ENCODE measurements at places on chromosomes 7 and 10.

GRCh38 chr7:17307558-17307957, 9.1 kb downstream of the AHR start:
- DNase-seq: no peak

- DNase-seq: no peak
Observed at GRCh38 chr10:2119316-2119715, 382.0 kb upstream of the ADARB2 start.

- DNase-seq: no peak
Observed at GRCh38 chr10:115762029-115762428, 511.0 kb downstream of the GFRA1 start.

DNA sequence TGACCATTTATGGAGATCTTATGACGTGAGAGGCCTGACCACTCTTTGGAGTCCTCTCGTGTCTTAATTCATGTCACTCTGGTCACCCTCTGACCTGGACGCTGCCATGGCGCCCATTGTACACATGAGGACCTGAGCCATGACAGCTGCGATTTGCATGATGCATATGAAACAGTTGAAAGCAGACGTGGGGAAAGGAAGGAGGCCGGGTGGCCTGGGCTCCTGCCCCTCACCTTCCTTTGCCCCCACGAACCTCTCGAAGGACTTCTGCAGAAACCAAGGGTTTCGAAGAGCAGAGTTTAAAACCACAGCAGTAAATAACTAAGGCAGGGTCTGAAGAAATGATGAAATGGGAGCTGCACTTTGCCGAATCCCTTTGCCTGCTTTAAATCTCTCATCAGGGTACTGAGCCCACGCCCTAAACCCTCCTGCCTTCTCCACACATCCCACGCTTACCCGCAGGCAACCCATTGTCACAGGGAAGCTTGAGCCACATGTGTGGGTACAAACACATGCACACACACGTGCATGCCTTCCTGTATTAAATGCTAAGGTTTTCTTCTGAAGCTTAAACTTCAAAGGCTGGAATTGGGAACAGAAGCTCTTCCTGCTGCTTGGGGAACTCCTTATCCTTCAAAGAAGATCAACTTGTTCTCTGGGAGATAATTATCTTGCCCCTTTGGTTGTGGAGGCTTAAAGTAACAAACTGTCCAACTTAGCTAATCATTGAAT, 11.7 kb upstream of the CALML3 start:
- no peak for DNase-seq

DNA sequence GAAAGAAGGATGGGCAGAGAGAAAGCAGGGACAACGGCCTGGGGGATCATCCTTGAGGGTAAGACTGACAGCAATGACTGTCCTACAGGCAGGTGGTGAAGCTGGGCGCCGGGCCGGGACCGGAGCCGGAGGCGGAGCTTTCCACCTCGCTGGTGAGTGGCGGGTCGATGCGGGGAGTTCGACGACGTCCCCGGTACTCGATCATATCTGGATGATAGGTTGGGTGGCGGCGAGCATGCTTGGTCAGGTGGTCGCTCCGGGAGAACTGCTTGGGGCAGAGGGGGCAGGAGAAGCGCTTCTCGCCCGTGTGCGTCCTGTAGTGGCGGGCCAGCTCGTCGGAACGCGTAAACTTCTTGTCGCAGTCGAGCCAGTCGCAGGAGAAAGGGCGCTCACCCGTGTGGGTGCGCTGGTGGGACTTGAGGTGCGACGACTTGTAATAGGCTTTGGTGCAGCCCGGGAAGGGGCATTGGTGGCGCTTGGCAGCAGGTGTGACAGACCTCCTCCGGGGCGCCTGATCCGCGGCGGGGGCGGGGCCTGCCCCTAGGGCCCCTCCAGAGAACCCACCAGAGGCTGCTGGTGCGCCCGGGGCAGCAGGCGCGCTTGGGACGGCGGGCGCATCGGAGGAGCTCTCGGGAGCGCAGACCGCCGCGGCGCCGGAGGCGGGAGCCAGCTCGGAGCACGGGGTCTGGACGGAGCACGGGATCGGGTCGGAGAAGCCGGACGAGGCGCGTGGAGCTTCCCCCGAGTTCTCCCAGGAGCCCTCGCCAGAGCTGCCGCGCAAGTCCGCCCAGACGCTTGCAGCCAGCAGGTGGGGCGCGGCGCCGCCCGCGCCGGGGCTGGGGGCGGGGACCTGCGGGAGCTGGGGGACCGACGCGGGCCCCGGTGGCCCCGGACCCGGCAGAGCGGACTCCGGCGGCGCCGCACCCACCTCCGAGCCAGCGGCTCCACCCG, 752 bp downstream of the KLF14 start:
- DNase-seq: no peak

DNA sequence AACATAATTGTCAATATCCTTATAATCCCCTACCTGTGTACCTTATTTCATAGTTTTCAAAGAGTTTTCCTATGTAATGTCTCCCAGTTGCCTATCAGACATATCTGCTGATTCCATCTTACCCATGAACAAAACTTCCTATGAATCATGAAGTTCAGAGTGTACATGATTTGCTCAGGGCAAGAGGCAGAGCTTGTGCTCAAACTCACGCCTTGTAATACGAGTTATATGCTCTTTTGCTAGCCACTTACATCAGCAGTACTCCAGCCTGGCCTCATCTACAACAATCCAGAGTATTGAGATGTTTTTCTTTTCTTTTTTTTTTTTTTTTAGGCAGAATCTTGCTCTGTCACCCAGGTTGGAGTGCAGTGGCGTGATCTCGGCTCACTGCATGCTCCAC, 11.8 kb downstream of the PKD2L1 start:
- DNase-seq: no peak

DNA sequence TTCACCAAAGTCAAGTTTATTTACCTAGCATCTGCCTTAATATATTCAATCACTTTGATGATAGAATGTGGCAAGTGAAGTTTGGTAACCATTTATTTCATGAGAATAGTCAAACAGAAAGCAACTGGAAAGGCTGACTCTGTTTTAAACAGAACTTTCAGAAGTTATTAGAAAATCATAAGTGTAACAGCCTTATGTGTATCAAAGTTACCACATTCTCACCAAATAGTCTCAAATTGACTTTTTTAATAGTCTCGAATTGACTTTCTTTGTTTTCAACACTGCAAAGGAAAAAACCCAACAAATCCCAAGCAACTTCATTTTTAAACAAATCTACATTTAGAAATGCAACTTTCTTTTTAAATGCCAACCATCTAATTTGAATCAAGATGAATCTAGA, 29.5 kb downstream of the NAMPT start:
- DNase-seq: no peak

DNA sequence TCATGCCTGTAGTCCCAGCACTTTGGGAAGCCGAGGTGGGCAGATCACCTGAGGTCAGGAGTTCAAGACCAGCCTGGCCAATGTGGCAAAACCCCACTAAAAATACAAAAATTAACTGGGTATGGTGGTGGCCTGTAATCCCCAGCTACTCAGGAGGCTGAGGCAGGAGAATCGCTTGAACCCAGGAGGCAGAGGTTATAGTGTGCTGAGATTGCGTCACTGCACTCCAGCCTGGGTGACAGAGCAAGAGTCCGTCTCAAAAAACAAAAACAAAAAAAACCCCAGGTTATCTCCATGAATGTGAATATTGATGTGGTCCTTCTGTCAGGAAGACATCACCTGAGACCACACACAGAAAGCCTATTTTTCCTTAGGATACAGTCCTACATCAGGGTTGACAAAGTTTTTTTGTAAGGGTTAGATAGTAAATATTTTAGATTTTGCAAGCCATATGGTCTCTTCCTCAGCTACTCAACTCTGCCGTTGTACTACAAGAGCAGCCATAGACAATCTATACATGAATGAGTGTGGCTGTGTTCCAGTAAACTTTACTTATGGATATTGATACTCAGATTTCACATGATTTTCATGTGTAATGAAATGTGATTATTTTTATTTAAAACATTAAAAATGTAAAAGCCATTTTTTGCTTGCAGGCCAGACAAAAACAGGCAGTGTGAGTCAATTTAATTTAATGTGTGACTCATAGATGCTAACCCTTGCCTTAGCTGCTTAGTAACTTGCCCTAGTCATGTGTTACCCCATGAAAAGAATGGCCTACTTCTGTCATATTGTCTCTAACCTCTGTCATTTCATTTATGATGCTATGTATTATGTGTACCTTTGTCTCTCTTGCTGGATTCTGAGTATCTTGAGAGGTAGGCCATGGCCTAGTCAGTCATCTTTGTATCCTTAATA, 78.1 kb downstream of the TPST1 start:
- no peak for DNase-seq
